ENCODE measurements at places on chromosomes 7 and 10. TPM values are rescaled to one million over a fixed set of nuclear protein-coding genes. Genes with fewer than 3 reads are reported as not detected.
A peak's percentile ranks its signal among the peaks of the same experiment; 100 is the strongest.

AKR1C3 gene
- total RNA-seq, result 88.3 TPM

DNA sequence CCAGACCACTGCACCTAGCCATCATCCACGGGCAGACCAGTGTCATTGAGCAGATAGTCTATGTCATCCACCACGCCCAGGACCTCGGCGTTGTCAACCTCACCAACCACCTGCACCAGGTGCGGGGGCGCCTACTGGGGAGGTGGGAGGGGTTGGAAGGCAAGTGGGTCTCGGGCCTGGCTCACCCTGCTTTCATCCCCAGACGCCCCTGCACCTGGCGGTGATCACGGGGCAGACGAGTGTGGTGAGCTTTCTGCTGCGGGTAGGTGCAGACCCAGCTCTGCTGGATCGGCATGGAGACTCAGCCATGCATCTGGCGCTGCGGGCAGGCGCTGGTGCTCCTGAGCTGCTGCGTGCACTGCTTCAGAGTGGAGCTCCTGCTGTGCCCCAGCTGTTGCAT is 4.6 kb downstream of the NFKB2 start:
- no peak for DNase-seq

SEPTIN7 gene
- 174 TPM for total RNA-seq

DNA sequence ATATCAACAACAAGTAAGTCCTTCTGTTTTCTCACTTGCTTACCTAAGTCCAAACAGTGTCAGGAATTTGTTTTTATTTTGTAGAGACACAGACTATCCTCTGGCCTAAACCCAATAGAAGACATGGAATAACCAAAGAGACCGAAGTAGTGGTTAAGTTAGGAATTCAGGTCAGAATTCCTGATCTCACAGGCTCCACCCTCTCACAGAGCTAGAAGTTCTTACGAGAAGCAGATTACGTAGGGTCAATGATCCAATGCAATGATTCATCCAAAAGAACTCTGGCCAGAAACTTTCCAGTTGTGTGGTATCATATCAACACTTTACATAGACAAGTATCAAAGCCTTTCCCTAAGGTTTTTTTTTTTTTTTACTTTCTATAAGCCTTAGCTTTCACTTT is 73.8 kb downstream of the IQUB start:
- no peak for DNase-seq

GRCh38 chr7:6416516-6417145 is 31.1 kb downstream of the DAGLB start:
- DNase-seq, result no peak

- no peak for DNase-seq
Observed at GRCh38 chr10:101110856-101111523, 20.1 kb upstream of the TLX1 start.

- no peak for DNase-seq
Observed at GRCh38 chr10:69684981-69685353, 54.9 kb downstream of the FAM241B start.

DNA sequence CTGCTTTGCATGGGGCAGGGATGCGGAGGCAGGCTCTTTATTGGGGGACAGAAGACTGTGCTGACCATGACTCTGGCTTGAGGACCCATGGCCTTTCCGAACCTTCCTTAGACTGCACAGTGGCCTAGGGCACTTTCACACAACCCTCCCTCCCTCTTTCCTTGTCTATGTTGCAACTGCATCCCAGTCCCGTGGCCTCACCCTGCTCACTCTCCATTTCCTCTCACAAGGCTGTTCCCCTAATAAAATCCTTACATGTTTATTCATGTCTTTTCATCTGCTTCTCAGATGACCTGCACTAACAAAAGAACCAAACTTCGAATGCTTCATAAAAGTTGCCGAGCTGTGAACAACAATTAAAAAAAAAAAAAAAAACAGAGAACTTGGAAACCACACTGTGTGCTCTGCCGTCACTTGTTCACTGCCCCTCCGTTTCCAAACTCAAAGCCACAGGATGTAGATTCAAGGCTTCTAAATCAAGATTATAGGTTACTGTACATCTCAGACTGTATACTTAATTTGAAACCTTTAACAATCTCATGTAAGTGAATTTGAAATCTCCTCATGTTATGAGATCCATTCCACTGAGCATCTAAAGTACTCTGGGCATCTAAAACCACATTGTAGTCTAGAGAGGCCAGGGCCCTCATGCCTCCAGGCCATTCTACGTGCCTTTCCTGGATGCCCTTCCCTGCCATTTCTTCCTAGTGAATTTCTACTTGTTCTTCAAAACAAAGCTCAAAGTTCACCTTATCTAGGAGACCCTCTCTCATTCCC is 265.9 kb downstream of the SNX13 start:
- no peak for DNase-seq

ZNF248 gene
- total RNA-seq, result 14.3 TPM

GRCh38 chr7:128387216-128388144 is 22.3 kb downstream of the IMPDH1 start:
- DNase-seq, result peak; percentile 73

CDHR1 gene
- total RNA-seq, result 0.94 TPM

IL15RA gene
- total RNA-seq, result 14.7 TPM

- no peak for DNase-seq
Observed at GRCh38 chr7:100190048-100190711, 12.5 kb downstream of the STAG3 start.

- DNase-seq, result no peak
Observed at GRCh38 chr7:17147409-17147808, 151.0 kb upstream of the AHR start.

- no peak for DNase-seq
Observed at GRCh38 chr10:78533098-78533497, 499.4 kb downstream of the RPS24 start.

- DNase-seq, result peak; percentile 10
Observed at GRCh38 chr7:33108554-33109004, 625 bp downstream of the RP9 start.

DNA sequence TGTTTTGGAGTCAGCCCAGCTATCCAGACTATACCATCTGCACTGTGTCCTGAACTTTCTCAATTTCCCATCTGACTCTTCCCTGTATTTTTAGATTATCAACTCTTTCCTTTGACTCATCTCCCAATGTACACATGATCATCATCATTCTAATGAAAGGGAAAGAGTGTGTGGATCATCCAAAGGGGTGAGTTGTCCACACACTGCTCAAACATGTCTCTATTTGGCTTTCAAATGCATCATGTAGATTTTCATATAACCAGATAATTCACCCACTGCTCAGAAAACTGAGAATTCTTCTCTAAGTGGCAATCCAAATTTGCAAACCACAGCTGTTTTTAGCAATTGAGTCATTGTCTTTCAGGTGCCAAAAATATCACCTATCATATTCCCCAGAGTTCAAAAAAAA is 190.2 kb upstream of the HPS1 start:
- no peak for DNase-seq

DNA sequence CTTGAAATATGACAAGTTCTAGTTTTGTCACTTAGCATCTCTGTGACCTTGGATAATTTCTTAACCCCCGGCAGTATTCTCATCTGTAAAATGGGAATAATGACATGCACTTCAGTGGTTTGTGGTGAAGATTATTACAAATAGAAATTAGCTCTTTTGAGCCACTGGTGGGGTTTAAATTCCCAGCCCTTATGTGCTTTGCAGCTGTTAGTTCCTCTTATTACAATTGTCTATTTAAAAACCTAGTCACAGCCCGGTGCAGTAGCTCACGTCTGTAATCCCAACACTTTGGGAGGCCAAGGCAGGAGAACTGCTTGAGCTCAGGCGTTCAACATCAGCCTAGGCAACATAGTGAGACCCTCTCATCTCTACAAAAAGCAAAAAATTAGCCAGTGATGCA is 30.1 kb downstream of the CAV1 start:
- DNase-seq, result no peak

- DNase-seq, result no peak
Observed at GRCh38 chr10:95245425-95246055, 45.3 kb downstream of the PDLIM1 start.

GRCh38 chr10:51964630-51965029 is 265.2 kb upstream of the CSTF2T start:
- DNase-seq, result no peak

FLNC gene
- 23.7 TPM for total RNA-seq

- no peak for DNase-seq
Observed at GRCh38 chr7:78704504-78704903, 749.0 kb downstream of the MAGI2 start.

CPN1 gene
- not detected for total RNA-seq

DNA sequence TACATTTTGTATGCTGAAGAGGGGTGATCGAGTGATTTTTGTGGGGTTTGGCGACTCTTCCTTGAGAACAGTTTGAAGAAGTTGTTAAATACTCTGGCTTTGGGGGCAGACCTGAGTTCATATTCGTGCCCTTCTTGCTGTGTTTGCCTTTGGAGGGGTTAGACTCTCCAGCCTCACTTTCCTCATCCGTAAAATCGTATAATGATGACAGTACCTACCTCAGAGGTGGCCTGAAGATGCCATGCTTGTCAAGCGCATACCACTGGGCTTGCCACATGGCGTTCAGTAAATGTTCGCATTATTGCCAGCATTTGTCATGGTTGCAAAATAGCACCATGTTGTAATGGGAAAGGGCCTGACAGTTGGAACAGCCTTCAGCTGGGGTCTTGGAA is 1.3 kb downstream of the STK17A start:
- peak; percentile 52 for DNase-seq

DNA sequence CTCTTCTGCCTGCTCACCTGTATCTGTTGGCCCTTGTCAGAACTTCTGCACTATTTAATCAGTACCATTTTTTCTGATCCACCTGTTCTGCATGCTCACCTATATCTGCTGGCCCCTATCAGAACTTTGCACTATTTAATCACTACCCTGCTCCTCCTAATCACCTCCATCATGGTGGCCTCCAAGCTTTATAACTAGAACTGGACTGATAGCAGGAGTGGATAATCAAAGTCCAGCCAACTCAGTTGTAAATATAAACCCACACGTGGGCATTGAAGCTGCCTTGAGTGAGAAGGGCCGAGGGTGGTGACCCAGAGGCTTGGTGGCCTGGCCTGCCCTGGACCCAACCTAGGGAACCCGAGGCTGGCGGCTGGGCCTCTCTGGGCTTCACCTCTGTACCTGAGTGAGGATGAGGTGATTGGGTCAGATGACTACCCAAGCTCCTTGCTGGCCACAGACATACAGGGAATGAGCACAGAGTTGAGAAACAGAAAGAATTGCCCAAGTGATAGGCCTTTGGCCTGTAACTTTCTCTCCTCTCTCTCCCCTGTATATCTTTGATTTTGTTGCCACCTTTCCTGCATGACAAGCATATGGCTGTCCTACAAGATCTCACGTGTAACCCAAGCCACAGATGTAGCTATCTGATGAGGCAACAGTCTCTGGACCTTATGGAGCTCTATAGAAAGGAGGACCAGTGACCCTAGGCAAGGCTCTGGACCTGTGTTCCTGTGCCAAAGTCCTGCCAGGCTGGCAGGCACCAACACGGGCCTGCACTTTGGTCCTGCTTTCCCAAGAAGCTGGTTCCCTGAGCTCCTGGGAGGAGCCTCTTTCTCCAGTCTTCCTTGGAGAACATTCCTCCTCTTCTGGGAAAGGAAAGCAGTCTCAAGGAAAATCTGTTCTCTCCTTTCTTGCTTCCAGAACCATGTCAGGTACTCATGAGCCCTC is 23.4 kb upstream of the FAM3C start:
- DNase-seq, result no peak
